ENCODE measurements at places on chromosomes 11 and 22.

DNA sequence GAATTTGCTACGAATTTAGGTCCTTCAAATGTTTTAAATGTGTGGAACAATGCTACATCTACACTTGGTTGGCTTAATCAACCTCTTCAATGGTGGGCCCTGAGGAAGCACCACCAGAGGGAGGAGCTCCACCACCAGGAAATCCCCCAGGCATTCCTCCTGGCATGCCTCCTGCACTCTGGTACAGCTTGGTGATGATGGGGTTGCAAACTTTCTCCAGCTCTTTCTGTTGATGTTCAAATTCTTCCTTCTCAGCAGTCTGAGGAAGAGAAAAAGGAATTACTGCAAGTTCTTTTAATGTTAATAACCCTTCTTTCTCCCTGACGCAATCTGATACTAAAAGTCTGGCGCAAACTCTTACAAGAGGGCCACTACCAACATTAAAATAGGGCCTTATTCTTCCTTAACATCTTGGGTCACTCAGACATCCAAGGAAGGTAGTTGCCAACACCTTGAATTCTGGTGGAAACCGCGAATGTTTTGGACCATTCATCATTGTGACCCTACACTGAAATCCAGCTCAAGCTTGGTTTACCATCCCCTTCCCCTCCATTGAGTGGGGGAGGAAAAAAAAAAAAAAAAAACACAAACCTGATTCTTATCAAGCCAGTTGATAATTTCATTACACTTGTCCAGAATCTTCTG is 4.2 kb downstream of the HSPA8 start:
- no peak for DNase-seq

- DNase-seq, result no peak
Measured at GRCh38 chr11:94586978-94587377, 19.8 kb downstream of the PIWIL4 start.

DNA sequence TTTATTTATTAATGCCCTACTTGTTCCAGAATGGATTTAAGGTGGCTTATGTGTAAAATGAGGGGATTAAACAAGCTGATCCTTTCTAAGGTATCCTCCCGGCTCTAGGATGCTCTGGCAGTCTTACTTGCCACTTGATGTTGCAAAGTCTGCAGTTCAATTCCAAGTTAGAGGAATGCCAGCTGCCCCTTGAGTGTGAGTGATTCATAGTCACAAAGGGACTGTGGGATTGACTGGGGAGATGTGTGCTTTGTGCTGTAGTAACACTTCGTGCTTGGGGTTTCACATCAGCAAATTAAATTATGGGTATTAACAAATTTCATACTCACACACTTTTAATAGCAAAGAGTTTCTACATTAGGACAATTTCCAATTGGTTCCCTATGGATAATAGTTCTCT is 550.8 kb upstream of the CADM1 start:
- no peak for DNase-seq

- no peak for DNase-seq
Measured at GRCh38 chr11:3905080-3905953, 49.9 kb downstream of the STIM1 start.

DNA sequence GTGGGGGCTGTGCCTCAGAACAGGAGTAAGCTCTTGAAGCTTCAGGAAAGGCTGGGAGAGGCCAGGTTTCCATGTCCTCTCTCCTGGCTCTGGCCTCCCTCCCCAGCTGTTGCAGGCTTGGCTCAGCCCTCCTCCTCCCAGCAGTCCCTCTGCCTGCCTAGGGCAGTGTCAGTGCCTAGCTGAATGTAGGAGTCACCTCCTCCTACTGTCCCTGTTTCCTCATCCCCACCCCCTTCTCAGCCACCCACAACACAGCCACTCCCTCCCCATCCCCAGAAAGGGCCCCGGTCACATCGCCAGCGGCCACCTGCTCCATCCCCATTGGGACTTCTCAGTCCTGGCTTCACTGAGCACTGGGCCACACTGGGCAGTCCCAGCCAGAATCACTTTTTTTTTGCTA is 2.9 kb upstream of the FBLN1 start:
- no peak for DNase-seq

- DNase-seq, result no peak
Measured at GRCh38 chr11:41461057-41461681, 1.7 kb upstream of the LRRC4C start.

GRCh38 chr22:38325587-38325986 is 8.4 kb upstream of the CSNK1E start:
- DNase-seq, result no peak

GRCh38 chr11:128548649-128549255 is 38.6 kb downstream of the ETS1 start:
- no peak for DNase-seq

DNA sequence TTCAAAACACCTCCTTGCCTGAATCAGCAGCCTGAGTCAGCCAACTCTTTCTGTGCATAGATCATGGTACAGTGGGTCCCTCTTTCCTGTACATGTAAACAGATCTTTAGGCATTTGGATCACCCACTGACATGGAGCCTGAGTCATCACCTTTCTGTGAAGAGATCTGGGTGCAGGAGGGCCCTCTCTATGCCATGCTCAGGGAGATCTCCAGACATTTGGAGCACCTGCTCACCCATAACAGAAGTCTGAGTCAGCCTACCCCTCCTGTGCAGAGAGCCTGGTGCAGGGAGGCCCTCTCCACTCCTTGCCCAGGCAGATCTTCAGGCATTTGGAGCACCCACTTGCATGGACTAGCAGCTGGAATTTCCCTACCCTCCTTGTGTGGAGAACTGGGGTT is 56.2 kb upstream of the GLYAT start:
- DNase-seq, result no peak

DNA sequence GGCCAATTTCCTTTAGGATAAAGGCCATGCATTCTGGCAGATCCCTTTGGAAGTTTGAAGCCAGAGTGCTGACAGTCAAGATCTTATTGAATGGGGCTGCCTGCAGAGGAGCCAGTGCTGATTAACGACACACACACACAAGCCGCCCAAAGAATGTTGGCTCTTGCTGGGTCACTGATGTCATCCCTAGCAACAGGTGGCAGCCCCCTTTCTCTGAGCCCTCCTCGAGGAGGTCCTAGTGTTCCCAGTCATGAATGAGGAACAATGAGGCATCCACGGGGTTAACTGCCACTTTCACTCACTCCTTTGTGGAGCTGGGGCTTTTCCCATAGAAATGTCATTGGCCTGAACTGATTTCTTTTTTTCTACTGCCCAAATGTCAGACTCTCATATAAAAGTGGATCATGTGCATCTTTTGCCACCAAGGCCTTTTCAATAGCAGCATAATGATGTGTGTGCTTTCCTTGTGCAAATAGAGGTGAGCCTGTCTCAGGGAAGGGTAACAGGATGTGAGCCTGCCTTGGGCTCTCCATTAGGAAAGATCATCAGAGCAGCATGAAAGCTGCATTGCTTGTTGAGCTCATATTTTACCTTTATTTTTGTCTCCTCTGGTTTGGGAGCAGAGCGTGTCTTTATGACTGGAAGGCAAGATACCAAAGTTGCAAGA is 301.8 kb upstream of the MTNR1B start:
- DNase-seq, result peak; percentile 53

DNA sequence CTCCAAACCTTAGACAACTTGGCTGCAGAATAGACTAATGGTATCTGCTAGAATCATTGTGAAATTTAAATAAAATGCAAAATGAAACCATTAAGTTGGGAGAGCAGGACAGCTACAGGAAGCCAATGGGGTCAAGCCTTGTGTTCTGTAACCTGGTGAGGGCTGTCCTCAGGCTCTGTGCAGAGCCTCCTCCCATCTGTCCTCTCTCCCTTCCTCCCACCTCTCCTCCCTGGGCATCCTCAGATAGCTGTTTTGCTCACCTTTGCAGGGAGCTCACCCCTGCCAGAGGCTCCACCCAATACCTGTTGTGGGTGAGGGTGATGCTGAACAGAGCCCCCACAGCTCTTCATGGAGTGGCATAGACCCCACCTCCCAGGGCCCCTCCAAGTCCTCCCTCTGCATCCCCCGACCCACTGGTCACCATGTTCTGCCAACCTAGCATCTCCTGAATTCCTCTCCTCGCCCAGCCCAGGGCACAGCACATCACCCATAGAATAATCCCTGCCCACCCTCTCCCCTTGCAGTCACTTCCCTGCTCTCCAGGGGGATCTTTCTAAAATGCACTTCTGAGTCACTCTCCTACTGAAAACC is 100.3 kb downstream of the PDE2A start:
- DNase-seq, result no peak

- DNase-seq, result no peak
Measured at GRCh38 chr11:57801183-57801485, 39.5 kb downstream of the CTNND1 start.

- DNase-seq, result no peak
Measured at GRCh38 chr11:19808076-19808911, 95.7 kb downstream of the NAV2 start.

GRCh38 chr11:70473186-70473872 is 75.0 kb downstream of the CTTN start:
- no peak for DNase-seq

Data from esophagus muscularis mucosa (tissue), 4 donors.